ENCODE measurements at places on chromosomes 1 and 21. TPM values are rescaled to one million over a fixed set of nuclear protein-coding genes. Genes with fewer than 3 reads are reported as not detected.

DNA sequence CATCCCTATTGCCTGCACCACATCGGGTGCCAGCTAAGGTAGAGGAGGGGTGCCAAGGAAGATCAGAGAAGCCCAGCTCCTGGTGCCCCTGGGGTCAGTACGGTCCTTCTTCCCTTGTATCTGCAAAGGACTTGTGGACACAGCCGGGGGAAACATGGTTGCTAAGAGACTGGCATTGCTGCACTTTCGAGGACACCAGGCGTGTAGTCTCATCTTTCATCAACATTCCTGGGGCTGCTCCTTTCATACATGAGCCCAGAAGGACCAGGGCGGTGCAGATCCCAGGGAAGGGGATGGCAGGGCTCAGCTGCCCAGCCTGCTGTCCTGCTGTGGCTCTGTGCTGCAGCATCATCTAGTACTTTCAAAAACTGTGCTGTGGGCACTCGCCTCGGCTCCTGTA is 61.0 kb downstream of the RUNX1 start:
- DNase-seq, result no peak

DNA sequence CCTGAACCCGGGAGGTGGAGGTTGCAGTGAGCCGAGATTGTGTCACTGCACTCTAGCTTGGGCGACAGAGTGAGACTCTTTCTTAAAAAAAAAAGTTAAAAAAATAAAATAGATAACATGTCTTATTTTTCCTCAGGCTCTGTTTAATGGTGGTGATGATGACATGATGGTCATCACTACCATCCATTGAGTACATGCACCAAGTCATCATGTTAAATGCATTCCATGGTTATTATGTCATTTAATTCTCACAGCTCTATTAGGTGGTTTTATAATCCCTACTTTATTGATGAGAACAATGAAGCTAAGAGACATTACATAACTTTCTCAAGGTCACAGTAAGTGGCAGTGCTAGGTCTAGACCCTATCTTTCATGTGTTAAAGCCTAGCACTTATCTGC is 34.4 kb upstream of the MAB21L3 start:
- no peak for DNase-seq

DNA sequence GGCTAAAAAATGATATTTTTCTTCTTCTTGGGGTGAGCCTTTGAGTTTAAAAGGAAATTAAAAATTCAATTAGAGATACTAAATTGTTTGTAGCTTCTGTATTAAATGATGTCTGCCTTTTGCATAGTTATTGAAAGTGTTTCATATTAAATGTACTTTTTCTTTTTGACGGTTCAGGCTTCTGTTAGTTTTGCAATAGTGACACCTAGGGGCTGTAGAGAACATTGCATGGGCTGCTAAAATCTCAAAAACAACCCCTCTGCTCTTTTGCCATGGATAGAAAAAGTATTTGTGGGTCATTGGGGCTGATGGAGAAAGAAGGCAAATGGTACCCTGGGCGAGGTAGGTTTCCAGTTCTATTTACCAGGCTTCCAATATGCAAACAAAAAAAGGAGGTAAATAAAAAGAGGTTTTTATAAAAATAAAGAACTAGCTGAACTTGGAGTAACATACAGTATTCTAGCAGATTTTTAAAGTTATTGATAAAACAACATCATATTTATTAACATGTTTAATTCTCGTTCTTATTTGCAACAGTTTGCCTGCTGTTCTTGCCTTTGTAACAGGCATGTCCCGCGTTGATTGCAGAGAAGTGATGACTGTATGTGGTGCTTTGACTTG is 115.4 kb upstream of the HOOK1 start:
- DNase-seq, result no peak

- no peak for DNase-seq
Measured at GRCh38 chr1:32010246-32010645, 3.4 kb upstream of the KHDRBS1 start.

Gene FCRL6
- total RNA-seq, result 0.76 TPM

Gene SPRR2E
- total RNA-seq, result 307 TPM

Gene ESPN
- 14.5 TPM for total RNA-seq

Gene S100A12
- 154 TPM for total RNA-seq

Measured in esophagus squamous epithelium (tissue), 5 donors.